ENCODE measurements at places on chromosomes 7 and 10. TPM values are rescaled to one million over a fixed set of nuclear protein-coding genes. Genes with fewer than 3 reads are reported as not detected.

DNA sequence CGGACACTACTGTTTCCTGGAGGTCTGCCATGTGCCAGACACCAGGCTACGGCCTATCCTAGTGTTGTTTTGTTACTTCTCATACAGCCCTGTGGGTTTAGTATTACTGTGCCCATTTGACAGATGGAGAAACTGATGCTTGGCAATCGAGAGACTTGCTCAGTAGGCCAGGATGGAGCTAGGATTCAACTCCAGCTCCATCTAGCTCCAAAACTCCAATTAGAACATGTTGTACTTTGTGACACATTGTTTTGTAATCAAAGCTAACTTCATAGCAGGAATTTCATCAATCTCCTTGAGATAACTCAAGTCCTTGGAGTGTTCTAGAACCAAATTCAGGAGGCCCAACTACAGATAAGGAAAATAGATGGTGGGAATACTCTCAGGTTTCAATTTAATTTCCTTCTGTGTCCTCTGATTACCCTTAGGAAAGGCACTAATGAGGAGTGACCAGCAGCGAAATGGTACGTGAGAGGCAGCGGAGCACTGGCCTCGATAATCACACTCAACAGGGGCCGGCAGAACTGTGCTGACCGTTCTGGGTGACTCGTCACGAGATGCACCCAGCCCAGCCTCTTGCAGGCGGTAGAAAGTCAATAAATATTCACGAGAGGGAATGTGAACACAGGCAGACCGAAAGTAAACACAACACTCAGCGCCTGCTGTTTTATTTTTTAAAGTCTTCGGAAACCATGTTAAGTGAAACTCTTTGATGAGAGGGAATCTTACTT is 269.6 kb upstream of the NEBL start:
- DNase-seq = no peak

- no peak for DNase-seq
These were observed 86.1 kb upstream of the RNF32 start for GRCh38 chr7:156554488-156554887.

The PARG gene
- total RNA-seq = 29.7 TPM

GRCh38 chr10:6171881-6172695 is 30.6 kb upstream of the PFKFB3 start:
- no peak for DNase-seq

Measured in activated CD8-positive, alpha-beta T cell treated with anti-CD3 and anti-CD28 coated beads, Interleukin-2, amount 10 ng/mL, durations not matched to agents 7 days and 5 days (primary cell).